LNCaP clone FGC (cell line): ENCODE measurements at places on chromosomes 5 and 9.

GRCh38 chr9:2742214-2742613 lies 24.9 kb downstream of the KCNV2 start:
- DNase-seq: no peak

DNA sequence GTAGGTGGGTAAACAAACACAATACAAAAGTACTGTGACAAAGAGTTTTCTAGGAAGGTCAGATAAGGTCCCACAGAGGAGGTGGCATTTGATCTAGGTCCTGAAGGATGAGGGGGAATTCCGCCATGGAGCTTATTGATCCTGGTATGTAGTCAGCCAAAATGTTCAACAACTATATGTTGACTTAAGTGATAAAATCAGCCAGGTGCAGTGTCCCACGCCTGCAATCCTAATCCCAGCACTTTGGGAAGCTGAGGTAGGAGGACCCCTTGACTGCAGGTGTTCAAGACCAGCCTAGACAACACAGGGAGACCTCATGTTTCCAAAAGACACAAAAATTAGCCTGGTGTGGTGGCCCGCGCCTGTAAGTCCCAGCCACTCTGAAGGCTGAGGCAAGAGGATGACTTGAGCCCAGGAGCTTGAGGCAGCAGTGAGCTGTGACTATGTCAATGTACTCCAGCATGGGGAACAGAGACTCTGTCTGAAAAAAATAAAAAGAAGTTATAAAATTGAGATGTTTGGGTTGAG lies 46.4 kb upstream of the PLIN2 start:
- no peak for DNase-seq

GRCh38 chr9:83154087-83154736 lies 91.3 kb upstream of the RASEF start:
- DNase-seq: no peak

- no peak for DNase-seq
These were observed 18.1 kb downstream of the NEUROG1 start for GRCh38 chr5:135517631-135518030.

- no peak for DNase-seq
These were observed 120.2 kb downstream of the SEMA6A start for GRCh38 chr5:116454417-116454927.

DNA sequence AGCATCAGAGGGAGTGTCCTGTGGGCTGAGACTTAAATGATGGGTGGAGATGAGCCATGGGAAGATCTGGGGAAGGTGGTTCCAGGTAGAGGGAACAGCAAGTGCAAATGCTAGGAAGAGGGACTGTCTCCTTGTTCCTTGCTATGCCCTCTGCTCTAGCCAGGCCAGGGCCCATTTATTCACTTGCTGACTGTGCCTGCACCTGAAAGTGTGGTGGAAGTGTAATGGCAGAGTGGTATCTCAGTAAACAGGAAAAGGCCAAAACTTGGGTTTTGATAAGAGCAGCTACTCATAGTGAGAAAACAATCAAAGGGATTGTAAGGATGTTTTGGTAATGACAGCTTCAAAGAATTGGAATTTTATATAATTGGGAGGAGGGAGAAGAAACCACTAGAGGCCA lies 32.4 kb downstream of the TLE4 start:
- DNase-seq: no peak

- no peak for DNase-seq
These were observed 873.1 kb upstream of the CTNND2 start for GRCh38 chr5:12777342-12777741.

DNA sequence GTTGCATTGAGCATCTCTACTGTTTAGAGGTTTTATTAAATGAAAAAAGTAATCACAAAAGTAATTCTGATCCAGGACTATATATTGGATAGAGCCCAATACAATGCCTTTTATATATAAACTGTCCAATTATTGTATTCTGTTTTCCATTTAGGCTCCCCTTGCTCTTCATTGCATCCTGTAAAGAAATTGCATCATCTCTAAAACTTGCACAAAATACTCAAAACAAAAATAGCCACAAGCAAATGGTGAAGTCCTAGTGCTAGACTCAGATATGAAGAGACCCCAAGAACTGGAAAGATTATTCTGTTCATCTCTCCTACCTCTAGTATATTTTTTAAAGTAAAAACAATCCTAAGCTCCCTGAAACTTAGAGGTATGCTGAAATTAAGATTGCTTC lies 195.8 kb downstream of the NNT start:
- no peak for DNase-seq

GRCh38 chr5:59418808-59419207 lies 474.7 kb downstream of the PDE4D start:
- DNase-seq: no peak

DNA sequence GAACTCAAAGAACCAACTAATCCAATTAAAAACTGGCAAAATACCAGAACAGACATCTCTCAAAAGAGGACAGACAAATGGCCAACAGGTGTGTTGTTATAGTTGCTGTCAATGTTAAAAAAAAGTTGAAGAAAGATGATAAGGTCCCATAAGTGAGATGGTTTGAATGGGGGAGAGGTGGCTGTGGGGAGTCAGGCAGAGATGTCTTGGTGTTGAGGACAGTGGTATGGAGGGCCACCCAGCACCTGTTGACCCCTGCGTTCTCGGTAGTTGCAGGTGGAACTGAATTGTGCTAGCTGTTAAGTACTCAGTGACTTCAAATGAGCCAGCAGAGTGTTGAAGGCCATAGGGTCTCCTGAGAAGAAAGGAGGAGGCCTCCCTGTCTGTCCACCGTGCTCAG lies 55.9 kb upstream of the PITX1 start:
- no peak for DNase-seq

DNA sequence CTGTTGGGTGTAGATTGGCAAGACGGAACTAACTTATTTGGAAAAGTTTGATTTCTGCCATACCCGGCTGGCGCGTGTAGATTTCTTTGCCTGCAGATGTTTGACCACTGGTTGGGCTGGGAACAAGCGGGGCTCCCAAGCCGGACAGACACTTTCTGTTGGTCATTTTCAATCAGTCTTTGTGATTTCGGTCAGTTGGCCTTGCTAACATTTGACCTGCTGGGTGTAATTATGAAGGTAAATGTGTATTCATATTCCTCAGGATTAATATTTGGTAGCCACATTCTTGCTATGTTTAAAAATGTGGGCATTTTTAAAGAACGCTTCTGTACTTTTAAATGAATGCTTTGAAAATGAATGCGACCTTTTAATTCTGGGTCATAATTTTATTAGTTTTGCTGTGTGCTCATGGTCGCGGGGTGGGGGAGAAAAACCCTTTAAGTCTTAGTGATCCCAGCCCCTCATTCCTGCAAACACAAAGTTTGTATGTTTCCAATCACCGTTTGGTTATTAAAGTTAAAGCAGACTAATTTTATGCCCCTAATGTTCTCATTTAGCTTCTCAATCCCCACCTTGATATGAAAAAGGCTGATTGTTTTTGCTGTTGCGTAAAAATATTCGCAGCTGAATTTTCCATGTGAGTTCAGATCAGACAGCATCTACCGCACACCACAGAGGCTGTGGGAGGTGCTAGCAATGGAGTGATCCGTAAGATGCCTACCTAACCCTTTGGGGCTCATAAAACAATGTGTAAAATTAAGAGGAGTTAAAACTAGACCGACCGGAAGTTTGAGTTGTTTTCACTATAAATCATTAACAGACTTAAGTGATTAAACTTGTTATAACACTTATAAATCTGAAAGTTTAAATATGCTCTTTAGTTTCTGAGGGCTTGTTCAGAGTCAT lies 1.5 kb downstream of the RASGRF2 start:
- DNase-seq: peak; percentile 56

DNA sequence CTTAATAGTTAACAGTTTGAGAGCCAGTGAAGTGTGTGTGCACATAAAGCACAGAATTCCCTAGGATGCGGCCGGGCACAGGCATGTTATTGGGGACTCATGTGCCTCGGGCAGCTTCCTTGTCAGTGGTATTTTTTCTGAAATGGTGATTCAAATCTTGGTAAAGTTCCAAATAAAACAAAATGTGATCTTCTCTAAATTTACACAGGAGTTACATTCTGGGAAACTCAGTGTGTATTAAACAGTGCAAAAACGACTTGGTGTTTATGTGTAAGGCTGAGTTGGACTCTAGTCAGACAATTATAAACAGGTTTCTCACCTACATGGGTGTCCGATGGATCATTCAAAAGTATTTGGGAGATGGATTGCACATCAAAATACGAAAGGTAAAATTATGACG lies 48.9 kb downstream of the BOD1 start:
- DNase-seq: peak; percentile 86

GRCh38 chr9:15468145-15468544 lies 42.6 kb downstream of the PSIP1 start:
- no peak for DNase-seq

GRCh38 chr5:34967540-34967939 lies 38.2 kb downstream of the DNAJC21 start:
- DNase-seq: no peak

- DNase-seq: no peak
These were observed 67.1 kb upstream of the GGTA1 start for GRCh38 chr9:121566481-121567465.

- no peak for DNase-seq
These were observed 115.3 kb upstream of the BNC2 start for GRCh38 chr9:16985559-16986348.

GRCh38 chr9:127093319-127094020 lies 29.0 kb downstream of the ANGPTL2 start:
- no peak for DNase-seq

GRCh38 chr5:173963182-173963838 lies 25.7 kb upstream of the C5orf47 start:
- DNase-seq: no peak

GRCh38 chr9:12230708-12231107 lies 462.5 kb upstream of the TYRP1 start:
- no peak for DNase-seq

DNA sequence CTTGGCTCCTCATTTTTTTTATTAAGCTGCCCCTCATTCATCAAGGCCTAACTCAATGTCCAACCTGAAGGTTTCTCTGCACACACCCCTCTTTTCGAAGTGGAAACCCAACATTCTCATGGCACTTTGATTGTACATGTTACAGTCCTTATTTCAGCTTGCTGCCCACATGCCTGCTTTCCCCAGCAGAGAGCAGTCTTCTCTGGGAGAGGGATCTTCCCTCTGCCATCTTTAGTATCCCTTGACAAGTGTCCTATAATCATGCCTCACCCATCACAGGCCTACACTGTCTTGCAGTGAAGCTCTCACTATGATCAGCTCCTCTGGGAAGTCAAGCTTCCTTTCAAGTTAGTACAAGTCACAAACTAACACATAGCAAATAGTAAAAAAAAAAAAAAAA lies 175.1 kb downstream of the ACER2 start:
- DNase-seq: no peak

DNA sequence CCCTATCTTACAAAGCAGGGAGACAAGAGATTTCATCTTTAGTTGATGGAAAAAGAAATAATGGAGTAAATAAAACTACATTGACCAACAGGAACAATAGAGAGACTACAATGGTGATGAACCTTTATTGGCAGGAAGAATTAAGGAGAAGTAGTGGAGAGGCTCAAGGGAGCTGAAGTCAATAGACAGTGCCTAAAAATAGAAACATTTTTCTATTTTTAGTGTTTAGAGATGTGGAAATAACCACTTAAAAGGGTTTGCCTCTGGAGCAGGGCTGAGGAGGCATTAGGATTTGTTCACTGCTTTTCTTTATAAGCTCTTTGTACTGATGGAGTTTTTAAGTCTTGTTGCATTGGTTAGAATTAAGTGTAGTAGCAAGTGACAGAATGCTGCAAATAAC lies 98.4 kb upstream of the ERCC6L2 start:
- no peak for DNase-seq

DNA sequence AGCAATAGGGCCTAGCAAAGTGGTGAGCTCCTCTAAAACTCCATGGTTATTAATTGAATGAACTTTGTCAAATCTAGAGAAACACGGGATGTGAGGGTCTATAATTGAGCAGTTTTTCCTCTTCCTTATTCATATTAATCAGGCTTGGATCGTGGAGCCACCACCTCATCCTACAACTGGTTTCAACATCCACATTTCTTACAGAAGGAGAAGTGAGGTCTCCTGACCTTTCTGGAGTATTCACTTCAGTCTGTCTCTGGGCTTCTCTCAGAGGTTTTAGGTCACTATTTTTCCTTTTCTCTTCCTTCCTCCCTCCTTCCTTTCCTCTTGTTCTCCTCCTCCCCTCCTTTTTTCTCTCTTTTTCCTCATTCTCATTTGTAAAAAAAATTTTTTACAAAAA lies 177.3 kb upstream of the ACTBL2 start:
- no peak for DNase-seq

- DNase-seq: no peak
These were observed 16.8 kb downstream of the TRAF2 start for GRCh38 chr9:136903041-136903554.

DNA sequence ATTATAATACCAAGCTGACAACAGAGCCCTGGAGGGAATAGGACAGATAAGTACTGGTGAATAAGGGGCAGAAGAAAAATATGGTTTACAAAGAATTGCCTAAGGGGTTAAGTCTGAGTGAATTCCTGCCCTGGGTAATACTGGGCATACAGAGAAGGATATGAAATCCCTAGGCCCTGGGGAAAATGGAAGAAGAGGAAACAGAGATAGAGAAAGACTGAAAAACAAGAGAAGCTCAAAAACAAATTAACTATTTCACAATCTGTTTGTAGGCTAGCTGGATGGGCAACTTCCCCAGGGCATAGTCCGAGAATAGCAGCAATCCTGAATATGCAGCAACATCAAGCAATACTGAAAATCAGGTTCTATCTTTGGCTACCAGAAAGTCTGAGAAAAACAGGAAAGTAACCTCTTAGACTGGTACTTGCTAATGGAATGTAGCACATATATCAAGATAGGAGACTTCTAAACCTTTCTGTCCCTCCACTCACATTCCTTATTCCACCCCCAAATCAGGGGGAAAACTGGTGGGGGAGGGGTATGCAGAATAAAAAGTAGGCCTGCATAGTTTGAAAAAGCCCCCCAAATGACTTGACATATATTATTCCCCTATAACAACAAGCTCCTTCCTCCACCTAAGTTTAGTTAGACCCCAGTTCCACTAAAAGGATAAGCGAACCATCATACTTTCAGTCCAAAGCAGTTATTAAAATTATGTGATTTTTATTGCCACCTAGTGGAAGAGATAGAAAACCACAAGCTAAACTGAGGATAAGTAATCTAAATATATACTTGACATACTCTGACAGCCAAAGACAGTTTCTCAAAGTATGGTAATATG lies 20.6 kb downstream of the SLC38A9 start:
- DNase-seq: peak; percentile 59

DNA sequence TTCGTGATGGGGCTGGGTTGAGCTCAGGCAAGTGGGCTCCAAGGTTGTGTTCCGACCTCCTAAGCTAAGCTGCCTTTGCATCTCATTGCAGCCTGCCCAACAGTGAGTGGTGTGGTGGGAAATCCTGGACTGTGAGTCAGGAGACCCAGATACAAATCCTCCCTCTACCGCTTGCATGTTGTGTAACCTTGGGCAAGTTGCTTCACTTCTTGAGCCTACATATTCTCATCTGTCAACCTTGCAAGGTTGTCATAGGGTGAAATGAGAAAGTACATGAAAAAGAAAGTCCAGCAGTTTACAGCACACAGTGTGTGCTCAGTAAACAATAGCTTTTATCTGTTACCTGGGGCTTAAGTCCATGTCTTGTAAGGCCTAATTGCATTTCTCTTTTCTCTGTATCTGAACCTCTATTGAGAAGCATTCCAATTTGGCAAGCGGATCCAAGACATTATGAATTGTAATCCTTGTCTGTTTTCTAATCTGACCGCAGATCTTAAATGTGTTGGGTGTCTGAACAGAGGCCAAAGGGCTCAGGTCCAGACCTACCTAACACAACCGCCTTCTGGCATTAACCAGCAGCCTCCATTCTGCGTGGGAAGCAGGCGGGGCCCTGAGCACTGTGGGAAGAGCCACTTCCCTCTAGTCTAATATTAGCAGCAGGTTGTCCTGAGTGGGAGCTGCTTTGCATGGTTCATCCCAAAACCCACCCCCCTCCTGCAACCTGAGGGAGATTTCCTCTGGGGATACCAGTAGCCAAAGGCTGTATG lies 1.8 kb upstream of the GALNT12 start:
- peak; percentile 64 for DNase-seq
